Stimulated activated CD8-positive, alpha-beta memory T cell treated with anti-CD3 and anti-CD28 coated beads, Interleukin-7, amount 100 ng/mL, for 1 hour (primary cell): ENCODE measurements at places on chromosomes 6 and 20.

DNA sequence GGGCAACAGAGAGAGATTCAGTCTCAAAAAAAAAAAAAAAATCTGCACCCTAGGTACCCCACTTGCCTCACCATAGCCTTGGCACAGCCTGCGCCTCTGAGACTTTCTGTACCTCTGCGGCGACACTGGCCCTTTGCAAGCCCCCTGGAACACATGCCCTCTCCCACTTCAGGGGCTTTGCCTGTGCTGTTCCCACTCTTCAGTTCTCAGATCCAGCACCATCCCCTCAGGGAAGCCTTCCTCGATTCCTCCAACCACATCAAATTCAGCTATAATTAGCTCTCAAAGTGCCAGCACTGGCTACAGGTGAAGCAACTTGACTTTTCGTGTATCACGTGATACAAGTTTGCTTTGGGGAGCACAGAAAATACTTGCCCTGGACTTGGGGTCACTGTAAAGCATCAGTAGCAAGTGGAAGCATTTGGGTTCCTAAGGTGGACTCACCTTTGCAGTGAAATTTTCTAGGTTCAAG lies 2.1 kb upstream of the UBE2V1 start:
- DNase-seq = no peak

DNA sequence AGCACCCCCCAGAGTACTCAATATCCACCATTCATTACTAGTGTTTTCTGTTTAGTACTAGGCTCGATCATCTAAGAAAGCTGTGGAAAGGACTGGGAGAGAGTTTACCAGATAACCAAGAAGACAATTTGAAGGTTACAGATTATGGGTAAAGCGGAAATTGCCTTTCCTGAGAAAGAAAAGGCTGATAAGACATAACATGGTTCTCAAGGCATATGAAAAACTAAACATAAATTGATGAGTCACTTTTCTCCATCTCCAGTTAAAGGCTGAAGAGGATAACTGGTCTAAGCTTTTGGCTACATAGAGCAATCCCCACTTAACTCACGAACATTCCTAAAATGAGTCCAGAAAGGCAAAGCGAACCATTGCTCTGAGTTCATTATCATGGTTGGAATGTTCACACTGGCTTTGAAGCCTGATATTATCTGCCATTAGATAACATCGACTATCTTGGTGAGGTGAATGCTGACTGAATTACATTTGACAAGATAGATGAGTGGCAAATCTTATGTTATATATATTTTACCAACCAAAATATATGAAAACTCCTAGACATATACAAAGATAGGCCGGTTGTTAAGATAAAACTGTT lies 65.8 kb downstream of the BTBD9 start:
- no peak for DNase-seq

DNA sequence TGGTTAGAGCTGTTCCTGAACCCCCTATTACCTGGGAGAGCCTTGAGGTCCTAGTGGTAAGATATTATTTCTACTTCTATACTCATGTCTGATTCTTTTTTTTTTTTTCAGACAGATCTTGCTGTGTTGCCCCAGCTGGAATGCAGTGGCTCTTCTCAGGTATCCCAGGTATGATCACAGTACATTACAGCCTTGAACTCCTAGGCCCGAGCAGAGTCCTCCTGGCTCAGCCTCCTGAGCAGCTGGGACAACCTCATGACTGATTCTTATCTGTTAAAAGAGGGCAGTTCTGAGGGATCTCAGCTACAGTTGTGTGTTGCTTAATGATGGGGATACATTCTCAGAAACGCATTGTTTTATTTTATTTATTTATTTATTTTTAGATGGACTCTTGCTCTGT lies 30.2 kb downstream of the BAK1 start:
- DNase-seq = no peak

GRCh38 chr20:51423810-51424209 lies 118.7 kb downstream of the NFATC2 start:
- DNase-seq = no peak
